Mucosa of gallbladder (tissue), 1 donor: ENCODE measurements at places on chromosomes 16 and 17. TPM values are rescaled to one million over a fixed set of nuclear protein-coding genes. Genes with fewer than 3 reads are reported as not detected.

- DNase-seq, result no peak
Observed at GRCh38 chr16:9297437-9298113, 206.1 kb downstream of the HAPSTR1 start.

Gene CD79B
- 3.4 TPM for total RNA-seq

DNA sequence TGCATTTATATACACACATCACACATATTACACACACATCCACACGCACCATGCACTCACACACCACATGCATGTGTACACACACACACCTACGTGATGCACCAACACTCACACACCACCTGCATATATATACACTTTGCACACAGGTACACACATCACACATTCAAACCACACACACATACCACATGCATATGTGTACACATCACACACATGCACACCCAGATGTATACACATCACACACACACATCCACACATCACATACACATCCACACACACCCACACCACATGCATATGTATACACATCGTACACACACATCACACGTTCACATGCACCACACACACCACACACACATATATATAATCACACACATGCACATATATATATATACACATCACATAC is 281.8 kb downstream of the IRF8 start:
- no peak for DNase-seq

Gene TSPOAP1
- 30.2 TPM for total RNA-seq

Gene DNAH9
- total RNA-seq, result 1.5 TPM

DNA sequence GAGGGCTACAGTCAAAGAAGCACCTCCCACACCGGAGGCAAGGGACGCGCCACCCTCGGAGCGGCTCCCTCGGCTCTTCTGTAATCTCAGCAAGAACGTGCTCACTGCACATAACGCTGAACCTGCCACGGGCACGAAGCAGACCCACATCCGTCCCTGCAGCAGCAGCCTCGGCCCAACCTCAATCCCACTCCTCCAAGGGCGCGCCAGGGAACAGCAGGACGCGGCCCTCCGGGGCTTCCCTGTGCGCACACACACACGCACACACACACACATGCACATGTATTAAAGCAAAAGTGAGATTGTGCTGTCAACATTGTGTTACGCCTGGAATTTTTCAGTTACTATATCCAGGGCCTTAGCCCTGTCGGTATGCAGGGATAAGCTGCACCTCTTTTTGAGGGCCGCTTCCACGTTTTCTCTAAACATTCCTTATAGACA is 54.0 kb downstream of the TBC1D16 start:
- no peak for DNase-seq

- DNase-seq, result peak; percentile 79
Observed at GRCh38 chr16:85554114-85554888, 58.8 kb upstream of the GSE1 start.

Gene TAF1C
- total RNA-seq, result 56.5 TPM

DNA sequence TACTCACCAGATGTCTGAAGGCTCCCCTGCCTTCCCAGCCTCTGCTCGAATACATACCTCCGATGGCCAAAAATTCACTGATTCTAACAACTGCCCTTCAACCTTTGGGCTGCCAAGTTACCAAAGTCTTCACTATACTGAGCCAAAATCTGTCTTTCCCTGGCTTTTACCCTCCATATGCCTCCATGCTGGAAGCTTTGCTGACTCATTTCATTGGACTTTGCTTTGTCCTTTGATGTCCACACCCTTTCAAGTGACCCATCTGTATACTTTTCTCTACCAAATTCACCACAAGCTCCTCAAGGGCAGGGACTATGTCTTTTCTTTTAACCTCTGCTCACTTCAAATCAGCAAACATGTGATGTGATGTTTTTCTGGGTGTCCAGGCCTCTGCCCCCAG is 21.0 kb upstream of the MTMR4 start:
- no peak for DNase-seq

Gene IGF2BP1
- 1.1 TPM for total RNA-seq

DNA sequence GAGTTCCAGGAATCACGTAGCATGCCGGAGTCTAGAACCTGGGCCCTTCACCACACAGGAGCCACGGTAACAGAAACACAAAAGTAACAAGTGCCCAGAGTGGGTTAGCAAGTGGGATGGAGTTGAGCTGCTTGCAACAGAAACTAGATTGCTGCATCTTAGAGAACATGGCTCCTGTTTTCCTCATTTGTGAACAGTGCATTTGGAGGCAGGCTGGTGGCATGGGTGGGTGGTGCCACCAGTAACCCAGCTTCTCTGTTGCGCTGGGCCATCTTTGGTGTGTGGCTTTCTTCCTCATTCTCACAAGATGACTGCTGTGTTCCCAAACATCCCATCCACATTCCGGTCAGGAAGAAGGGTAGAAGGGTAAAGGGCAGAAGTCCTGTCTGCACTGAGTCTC is 95.5 kb downstream of the KATNIP start:
- DNase-seq, result no peak

Gene STX4
- total RNA-seq, result 84.0 TPM

DNA sequence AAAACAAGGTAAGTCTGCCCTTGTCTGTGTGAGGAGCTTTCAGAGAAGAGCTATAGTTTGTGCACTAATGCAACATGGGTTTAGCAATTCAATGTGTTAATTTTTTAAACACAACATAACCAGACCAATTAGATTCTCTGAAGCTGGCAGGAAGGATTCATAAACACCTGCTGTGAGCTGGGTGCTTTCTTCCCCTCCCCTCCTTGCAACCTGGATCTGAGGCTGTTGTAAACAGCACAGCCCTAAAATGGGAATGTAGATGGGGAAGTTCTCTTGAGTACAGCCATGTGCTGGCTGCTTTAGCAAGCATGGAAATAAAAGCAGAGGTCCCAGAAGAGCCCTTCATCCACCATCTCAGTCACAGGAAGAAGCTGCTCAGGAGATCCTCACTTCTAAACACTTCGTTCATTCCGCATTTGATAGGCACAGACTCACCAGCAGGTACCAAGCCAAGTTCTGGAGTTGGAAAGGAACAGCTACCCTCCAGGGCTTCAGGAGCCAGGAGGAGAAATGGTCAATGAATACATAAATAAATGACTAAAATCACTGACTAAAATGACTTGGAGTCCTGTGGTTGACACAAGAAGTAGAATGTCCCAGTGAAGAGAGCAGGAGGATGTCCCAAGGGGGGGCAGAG is 21.7 kb downstream of the AXIN2 start:
- DNase-seq, result no peak

DNA sequence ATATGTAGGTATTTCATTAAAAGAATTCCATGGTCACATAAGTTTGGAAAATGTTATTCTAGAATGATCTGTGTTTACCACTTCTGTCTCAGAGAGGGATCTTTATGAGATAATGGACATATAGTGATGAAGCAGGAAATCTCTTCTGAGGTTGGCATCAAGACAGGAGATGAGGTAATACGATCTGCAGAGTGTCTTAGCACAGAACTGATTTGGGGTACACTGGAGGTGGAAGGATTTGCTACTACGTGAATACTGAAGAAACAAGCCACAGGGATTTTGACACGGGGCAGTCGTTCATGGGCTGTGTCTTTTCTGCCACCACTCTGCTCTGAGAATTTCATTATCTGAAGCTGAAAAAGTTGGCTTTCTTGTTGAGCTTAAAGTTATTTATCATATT is 5.5 kb downstream of the CBFB start:
- DNase-seq, result no peak

- DNase-seq, result no peak
Observed at GRCh38 chr17:56297184-56297583, 143.9 kb downstream of the ANKFN1 start.

DNA sequence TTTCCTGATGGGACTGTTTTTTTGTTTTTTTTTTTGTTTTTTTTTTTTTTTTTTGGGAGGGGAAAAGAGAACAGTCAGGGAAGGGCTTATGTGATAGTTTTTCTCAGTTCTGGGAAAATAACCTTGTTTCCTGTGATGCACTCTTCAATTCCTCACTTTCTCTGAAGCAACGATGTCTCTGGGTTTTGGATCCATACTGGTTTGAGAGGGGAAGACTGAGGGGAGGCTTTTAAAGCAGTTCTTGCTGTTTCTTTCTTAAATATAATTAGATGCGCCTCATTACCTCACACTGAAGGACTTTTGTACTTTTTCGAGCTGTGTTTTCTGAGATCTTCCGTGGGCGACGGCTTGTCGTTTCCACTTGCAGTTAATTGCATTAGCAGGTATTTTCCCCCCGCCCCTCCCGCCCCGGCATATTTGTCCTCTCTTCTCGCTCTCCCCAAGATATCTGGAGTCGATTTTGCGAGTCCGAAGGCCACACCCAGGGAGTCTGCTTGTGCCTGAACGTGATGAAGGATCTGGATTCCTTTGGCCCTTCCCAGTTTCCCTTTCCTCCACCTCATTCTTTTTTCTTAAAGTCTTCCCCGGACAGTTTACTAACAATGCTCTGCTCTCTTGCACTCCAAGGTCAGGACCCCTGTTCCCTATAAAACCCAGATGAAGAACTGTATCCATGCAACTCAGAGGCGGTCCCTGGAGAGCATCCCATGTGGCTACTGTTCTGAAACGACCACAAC is 125.2 kb upstream of the ZFHX3 start:
- DNase-seq, result no peak

DNA sequence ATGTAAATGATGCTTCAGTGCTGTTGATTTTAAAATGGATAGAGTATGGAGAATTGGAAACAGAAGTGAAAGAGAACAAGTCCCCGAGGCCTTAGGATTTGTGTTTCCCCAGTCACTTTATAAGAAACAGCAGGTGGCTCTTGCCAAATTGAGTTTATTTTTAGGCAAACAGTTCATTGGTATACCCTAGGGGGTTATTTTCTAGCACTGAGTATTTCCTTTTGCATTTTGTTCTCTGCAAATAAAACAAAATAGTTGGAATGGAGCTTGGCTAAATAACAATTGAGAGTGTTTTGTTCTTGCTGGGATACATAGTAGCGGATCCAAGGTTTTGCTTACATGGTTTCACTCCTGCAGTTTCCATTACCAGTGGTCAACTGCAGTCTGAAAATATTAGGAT is 591.1 kb upstream of the C16orf82 start:
- no peak for DNase-seq

DNA sequence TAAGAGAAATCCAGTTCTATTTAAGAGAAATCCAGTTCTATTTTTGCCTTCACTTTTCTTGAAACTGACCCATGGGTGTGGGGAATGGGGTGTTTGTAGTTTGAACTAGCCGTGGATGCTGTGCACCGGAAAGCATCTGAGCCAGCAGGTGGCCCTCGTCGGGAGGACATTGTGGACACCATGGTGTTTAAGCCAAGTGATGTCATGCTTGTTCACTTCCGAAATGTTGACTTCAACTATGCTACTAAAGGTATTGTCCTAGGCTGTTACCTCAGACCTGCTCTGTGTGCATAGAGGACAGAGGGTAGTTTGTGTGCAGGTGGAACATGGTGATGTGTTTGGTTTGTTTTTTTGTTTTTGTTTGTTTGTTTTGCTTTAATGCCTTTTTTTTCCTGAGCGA is 3.3 kb downstream of the ATXN2L start:
- DNase-seq, result no peak

GRCh38 chr17:1166276-1166675 is 13.5 kb downstream of the ABR start:
- DNase-seq, result no peak

Gene SOX15
- 3.1 TPM for total RNA-seq

Gene HBA2
- total RNA-seq, result 30.0 TPM

DNA sequence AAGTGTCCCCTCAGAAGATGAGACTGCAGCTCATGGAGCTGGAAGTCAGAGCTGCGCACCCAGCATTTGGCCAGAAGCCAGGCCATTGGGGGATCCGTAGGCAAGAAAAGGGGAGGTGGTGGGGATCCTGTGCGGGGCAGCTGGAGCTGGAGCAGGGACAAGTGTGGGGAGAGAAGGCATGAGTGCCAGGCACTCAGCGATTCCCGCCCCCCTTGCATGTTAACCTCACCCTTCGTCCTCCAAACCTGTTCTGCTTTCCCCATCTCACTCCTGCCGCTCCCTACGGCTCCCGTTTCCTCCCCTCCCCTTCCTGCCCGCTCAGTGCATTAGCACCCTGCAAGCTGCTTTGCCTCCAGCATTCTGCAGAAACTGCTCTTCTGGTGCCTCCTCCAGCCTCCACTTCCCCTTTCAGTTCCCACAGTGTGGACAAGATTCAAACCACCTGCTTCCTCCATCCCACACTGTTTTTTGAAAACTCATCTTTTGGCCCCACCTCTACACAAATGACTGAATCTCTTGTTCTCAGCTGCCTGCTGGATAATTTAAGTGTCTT is 5.6 kb downstream of the ALOX15 start:
- DNase-seq, result no peak

Gene CD300E
- 0.35 TPM for total RNA-seq

DNA sequence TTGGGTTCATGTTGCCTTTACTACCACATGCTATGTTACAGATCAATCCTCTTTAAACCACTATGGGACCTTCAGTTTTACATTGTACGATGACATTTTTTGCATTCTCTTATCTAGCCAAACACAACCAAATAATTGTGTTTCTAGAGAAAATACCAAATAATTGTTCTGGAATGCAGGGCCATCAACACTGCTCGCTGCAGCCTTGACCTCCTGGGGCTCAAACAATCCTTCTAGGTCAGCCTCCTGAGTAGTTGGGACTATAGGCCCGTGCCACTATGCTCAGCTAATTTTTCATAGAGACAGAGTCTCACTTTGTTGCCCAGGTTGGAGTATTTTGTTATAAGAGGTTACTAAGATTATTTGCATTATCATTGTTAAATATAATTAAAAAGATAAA is 237.5 kb upstream of the PMFBP1 start:
- no peak for DNase-seq

DNA sequence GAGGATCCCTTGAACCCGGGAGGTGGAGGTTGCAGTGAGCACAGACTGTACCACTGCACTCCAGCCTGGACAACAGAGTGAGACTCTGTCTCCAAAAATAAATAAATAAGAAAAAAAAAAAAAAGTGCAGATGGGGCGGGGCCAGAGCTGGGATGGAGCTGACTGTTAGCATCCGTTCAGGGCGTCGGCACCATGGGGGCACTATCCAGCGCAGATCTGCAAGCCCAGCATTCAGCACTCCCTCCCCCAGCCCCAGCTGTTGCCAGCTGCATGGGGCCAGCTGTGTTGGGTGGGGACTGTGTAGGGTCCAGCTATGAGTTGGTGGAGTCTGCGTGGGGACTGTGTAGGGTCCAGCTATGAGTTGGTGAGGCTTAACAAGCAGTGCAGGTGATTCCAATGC is 13.3 kb downstream of the GPRC5C start:
- no peak for DNase-seq

Gene KRT222
- total RNA-seq, result 12.7 TPM

- DNase-seq, result no peak
Observed at GRCh38 chr16:56620339-56620897, 5.2 kb upstream of the MT1E start.

- DNase-seq, result no peak
Observed at GRCh38 chr16:75266738-75267630, 15.6 kb upstream of the BCAR1 start.
